ENCODE measurements at places on chromosomes 2 and 18.

- DNase-seq, result no peak
Observed at GRCh38 chr2:180261976-180262375, 254.9 kb upstream of the CWC22 start.

DNA sequence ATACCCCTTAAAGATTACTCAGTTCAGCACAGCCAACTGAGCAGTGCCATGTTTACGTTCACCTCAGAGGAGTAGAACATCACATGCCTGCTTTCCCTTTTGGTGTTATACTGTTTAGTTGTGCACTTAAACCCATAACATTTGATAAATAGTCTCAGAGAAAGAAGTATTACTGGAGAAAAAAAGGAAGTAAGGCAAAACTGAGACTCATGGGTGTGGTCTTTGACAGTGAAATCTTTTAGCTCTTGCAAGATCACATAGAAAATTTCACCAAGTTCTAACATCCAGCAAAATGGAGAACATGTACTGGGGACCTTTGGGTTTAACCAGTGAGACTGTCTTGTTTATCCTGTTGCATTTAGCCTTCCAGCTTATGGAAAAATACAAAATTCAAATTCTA, 5.6 kb downstream of the TANK start:
- DNase-seq, result no peak

DNA sequence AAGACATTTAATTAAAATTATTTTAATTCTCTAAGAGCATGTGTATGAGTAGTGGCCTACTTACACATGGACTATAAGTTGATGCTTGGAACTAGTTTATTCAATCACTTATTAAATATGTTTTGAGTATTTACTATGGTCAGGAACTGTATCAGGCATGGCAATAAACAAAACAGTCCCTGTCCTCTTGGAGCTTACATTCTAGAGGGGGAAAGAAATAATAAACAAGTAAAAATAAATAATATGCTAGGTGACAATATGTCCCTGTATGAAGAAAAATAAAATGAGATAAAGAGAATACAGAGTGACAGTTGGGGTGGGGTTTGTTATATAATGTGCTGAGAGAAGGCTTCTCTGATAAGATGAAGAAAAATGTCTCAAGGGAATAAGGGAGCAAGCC, 74.5 kb downstream of the MYO3B start:
- no peak for DNase-seq

GRCh38 chr2:118128826-118129225, 40.6 kb downstream of the INSIG2 start:
- no peak for DNase-seq

DNA sequence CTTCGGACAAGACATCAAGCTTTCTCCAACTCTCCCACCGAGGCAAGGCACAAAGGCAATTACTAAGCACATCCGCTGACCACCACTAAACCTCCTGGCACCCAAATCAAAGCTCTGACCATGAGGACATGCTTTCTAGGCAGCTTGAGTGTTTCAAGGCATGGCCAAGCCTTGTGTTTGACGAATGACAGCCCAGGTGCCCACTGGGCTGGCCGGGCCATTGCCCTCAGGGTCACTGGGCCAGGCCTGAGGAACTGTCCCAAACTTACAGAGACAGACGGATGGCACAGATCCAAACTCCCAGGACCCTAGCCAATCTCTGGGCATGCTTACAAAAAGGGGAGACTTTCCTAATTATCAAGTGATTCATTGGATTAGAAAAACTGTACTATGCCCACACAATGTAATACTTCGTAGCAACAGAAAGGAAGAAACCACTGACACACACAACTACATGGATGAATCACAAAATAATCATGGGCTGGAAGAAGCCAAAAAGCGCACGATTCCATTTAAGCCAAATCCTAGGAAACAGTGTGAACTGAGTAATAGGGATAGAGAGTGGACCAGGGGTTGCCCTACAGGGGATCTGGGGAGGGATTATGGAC, 20.2 kb downstream of the CRACDL start:
- DNase-seq, result no peak

- no peak for DNase-seq
Observed at GRCh38 chr2:176338395-176338794, 69.2 kb downstream of the MTX2 start.

DNA sequence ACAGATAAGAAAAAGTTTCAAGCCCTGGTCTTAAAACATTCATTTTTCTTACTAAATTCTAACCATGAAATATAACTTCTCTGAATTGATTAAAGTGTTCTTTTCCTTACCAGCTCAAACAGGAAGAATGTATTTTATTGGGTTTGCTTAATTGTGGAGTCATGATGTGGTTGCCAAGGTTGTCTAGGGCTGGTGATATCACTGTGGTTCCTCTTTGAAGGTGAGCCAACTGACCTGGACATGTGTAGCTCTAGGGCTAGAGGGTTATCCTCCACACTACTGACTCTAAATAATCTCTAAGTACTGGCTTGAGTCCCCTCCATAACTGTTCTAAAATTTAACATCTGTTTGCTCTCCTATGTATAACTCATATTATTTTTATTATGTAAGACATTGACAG, 529.6 kb downstream of the PIK3C3 start:
- no peak for DNase-seq

GRCh38 chr2:201546576-201546975, 95.0 kb downstream of the STRADB start:
- DNase-seq, result no peak

DNA sequence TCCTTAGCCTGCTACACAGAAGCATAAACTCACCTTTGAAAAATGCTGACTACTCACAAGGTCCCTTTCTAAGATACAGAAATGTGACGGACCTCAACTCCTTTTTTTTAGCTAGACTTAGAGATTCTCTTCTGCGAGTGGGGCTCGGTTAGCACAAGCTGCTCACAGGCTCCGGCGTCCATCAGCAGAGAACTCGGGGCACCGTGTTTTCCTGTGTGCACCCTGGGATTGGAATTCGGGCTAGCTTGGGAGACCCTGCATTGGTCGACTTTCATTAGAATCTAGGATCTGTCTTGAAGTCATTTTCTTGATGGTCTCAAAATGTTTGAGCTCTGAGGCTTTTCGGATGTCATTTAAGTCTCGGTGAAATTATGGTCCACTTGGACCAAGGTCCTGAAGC, 191.2 kb downstream of the GBX2 start:
- DNase-seq, result no peak

DNA sequence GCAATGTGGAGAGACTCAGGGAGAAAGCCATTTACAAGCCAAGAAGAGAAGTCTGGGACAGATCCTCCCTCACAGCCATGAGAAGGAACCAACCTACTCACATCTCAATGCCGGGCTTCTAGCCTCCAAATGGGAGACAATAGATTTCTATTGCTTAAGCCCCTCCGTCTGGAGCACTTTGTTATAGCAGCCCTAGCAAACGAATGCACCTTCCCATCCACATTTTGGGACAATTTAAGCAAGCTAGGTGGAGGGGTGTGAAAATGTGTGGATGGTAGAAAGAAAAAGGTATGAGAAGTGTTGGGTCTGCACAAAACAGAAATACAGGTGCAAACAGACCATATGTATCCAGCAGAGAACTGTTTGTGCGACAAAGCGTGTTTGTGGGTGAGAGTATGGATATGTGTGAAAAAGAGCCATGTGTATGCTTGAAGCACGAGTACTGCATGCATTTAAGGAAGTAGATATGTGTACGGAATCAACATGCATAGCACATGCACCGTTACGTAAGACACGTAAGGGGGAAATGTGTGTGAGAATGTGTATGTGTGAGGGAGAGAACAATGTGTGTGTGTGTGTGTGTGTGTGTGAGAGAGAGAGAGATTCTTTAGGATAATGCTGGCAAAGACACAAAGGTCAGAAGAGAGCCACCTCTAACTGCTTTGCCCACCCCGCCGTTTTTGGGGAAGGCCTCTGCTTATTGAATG, 13.1 kb upstream of the E2F6 start:
- DNase-seq, result no peak

DNA sequence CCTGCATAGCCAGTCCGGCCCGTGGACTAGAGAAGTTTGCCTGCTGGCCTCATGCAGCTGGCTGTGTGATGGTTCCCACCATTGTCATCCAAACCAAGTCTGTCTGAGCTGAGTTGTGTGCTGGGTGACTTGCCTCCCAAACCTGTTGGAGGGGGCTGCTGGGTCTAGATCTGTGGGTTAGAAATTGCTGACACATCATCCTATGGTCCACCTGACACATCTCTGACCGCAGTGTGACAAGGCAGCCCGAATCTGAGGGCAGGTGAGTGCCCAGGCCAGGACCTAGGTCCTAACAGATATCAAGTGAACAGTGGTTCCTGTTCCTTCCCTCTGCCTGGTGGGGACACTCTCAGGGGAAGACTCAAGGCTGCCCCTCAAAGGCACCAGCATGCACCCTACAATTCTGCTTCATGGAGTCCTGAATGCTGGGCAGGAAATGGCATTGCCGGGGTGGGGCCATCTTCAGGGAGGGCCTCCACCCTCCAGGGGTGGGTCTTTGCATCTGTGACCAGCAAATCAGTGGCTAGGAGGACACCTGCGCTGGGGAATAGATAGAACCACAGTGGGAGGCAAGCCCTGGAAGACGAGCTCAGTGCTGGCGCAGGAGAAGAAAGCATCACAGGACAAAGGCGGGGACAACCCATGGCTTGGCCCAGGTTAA, 117.9 kb upstream of the ID2 start:
- DNase-seq, result no peak

DNA sequence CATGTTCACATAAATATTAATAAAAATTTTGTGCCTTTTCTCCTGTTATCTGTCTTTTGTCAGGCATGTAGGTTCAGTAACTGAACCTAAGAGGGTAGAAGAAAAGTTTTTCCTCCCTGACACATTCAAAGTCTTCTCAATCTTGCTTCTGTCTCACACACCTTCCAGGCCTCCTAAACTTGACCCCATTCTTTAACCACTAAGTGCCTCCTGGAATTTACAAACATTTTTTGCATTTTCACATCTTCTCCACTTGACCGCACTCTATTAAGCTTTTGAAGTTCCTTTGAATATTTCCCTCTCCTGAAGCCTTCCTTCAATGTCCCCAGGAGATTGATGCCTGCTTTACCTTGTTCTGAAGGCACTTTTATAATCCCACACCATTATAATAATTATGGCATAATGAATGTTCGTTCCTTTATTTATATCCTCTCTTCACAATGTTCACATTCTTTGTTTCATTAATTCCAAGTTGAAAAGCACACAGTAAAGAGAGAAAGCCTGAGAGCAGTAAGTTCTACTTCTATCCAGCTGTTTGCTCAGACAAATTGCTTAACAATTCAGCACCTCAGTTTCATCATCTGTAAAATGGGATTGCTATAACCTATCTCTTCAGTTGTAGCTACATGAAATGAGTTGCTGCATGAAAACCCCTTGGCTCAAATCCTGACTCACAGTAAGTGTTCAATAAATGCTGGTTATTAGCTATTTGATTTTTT, 184.8 kb upstream of the KLHL29 start:
- DNase-seq, result no peak

GRCh38 chr2:152649997-152650396, 67.3 kb downstream of the PRPF40A start:
- DNase-seq, result no peak

DNA sequence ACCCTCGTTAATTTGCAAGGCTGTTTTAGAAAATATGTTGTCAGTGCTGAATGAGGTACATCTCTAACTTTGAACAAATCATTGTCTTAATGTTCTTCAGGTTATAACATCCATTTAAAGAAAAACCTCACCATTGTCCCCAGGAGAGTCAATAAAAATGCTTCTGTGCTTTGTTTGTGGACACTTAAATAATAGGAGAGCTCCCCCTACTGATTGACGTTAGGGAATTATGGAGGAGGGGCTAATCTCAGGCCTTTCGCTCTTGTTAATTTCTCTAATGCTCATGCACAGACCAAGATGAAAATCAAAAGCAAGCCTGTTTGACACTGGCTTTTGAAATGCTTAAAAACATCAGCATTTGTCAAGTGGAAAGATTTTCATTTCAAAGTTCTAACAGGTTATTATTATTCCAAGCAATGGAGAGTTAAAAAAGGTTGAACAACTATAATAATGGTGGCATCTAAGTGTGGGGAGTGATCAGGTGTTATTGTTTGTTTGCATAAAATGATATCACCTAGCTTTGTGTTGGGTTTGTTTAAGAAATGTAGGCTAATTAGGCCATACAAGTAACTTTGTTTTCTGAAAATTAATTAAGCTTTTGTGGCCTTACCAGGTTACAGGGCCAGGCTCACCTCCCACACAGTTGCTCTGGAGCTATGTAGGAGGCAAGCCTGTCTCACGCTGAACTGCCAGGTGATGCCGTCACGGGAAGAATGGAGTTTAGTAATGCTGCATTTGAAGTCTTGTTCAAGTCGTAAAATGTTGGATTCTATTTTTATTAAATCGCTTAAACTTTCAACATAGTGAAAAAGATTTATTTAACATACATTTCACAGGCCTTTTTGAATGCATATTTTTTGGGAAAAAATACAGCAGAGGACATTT, 51.7 kb upstream of the SMIM21 start:
- DNase-seq, result no peak

GRCh38 chr2:29227935-29228675, 112.9 kb downstream of the CLIP4 start:
- no peak for DNase-seq

GRCh38 chr2:59957504-59957903, 596.0 kb downstream of the BCL11A start:
- no peak for DNase-seq

GRCh38 chr2:206442833-206443734, at the start of gene ADAM23:
Gene ADAM23 (plus strand): TSS chr2:206443532. CDS start chr2:206443867, 335 bp downstream.
- DNase-seq, result no peak

GRCh38 chr18:47174545-47175116, 1.5 kb downstream of the IER3IP1 start:
- DNase-seq, result no peak

DNA sequence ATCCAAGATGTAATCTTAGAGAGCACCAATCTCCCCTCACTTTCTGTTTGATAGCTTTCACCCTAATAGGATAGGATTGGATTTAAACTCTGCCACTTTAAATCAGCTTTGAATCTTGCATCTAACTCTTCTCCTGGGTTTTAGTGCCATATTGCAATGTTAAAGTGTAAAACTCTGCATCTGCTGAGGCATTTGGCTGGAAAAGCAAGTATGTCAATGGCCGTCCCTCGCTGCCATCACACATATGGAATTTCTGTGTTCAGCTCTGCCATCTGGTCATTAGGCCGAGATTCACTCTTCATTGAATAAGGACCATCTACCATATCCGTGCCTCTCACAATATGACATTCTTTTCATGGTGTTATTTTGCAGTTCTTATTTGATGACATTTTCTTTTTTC, 728.1 kb upstream of the PIK3C3 start:
- DNase-seq, result no peak

- no peak for DNase-seq
Observed at GRCh38 chr18:58362027-58362575, 266.8 kb downstream of the ALPK2 start.

GRCh38 chr2:198657512-198658121, 800.1 kb downstream of the SATB2 start:
- DNase-seq, result no peak

DNA sequence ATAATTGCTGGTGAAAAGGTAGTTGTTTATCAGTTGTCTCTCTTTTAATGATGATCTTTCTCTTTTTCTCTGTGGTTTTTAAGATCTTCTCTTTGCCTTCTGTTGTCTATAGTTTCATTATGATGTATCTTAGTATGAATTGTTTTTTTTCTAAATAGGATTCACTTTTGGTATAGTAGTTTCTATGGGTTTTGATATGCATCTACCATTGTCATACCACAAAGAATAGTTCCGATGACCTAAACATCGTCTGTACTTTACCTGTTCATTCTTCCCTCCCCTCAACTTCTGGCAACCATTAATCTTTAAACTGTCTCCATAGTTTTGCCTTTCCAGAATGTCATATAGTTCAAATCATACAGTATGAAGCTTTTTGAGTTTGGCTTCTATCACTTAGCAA, 19.6 kb downstream of the RDH14 start:
- DNase-seq, result no peak
